T-cell (primary cell): ENCODE measurements at places on chromosomes 7 and 10. TPM values are rescaled to one million over a fixed set of nuclear protein-coding genes. Genes with fewer than 3 reads are reported as not detected.
A peak's percentile ranks its signal among the peaks of the same experiment; 100 is the strongest.

- no peak overlapping the region for H3K4me3 ChIP-seq
- DNase-seq, result no peak
- H3K36me3 ChIP-seq, result no peaks in the 10 kb centered on the region
- H3K27me3 ChIP-seq, result no peaks in the 10 kb centered on the region
- no peak overlapping the region for H3K27ac ChIP-seq
These were observed 83.2 kb upstream of the BAIAP2L1 start for GRCh38 chr7:98483964-98484545.

Gene NPY
- total RNA-seq, result not detected

DNA sequence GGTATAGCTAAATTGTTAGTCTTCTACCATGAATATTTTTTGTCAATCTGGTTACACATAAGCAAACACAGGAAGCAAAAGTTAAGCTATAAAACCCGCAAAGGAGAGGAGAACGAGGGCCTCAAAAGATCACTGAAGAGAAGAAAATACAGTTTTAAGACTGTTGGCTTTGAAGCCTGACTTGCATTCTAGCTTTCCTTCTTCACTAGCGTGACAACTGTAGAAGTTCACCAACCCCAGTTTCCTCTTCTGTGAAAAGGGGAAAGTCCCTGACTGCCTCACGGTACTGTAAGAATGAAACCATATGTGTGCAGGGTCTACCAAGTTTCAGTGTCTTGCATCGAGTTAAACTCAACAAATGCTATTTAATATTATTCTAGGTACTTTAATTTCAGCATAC lies 7.5 kb upstream of the LRRN3 start:
- H3K27ac ChIP-seq, result peak overlapping the region; percentile 62
- H3K36me3 ChIP-seq, result no peaks in the 10 kb centered on the region
- H3K4me1 ChIP-seq, result peaks cover 15% of the 10 kb centered on the region
- no peak overlapping the region for H3K4me3 ChIP-seq
- no peaks in the 10 kb centered on the region for H3K27me3 ChIP-seq
- DNase-seq, result peak; percentile 74

- peaks cover 49% of the 10 kb centered on the region for H3K27me3 ChIP-seq
These were observed 7.1 kb downstream of the CHAT start for GRCh38 chr10:49620841-49621378.

DNA sequence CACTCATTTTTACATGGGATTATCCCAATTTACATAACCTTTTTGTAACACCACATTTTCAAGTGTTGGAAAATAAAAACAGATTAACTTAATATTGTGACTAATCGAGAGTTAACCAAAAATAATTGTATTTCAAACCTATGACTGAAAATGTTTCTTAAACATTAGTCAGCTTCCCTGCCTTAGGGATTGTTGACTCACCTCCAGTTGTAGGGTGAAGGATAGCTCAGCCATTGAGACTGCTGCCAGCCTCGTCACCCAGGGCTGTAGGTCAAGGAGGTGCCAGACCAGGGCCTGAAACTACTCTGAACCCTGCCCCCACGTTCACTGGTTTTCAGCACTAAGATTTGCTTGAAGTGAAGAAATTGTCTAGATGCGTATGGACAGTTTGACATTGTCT lies 351.2 kb downstream of the GFRA1 start:
- H3K27me3 ChIP-seq, result no peaks in the 10 kb centered on the region
- H3K4me1 ChIP-seq, result no peaks in the 10 kb centered on the region
- DNase-seq, result no peak

- H3K4me1 ChIP-seq, result no peaks in the 10 kb centered on the region
- DNase-seq, result no peak
- no peaks in the 10 kb centered on the region for H3K27me3 ChIP-seq
These were observed 23.1 kb downstream of the RPA3 start for GRCh38 chr7:7695111-7695817.

- no peaks in the 10 kb centered on the region for H3K27me3 ChIP-seq
- no peak overlapping the region for H3K27ac ChIP-seq
These were observed 598.3 kb downstream of the SUGCT start for GRCh38 chr7:40733114-40733513.

Gene SH2B2
- 5.0 TPM for total RNA-seq

Gene EBLN1
- not detected for total RNA-seq

DNA sequence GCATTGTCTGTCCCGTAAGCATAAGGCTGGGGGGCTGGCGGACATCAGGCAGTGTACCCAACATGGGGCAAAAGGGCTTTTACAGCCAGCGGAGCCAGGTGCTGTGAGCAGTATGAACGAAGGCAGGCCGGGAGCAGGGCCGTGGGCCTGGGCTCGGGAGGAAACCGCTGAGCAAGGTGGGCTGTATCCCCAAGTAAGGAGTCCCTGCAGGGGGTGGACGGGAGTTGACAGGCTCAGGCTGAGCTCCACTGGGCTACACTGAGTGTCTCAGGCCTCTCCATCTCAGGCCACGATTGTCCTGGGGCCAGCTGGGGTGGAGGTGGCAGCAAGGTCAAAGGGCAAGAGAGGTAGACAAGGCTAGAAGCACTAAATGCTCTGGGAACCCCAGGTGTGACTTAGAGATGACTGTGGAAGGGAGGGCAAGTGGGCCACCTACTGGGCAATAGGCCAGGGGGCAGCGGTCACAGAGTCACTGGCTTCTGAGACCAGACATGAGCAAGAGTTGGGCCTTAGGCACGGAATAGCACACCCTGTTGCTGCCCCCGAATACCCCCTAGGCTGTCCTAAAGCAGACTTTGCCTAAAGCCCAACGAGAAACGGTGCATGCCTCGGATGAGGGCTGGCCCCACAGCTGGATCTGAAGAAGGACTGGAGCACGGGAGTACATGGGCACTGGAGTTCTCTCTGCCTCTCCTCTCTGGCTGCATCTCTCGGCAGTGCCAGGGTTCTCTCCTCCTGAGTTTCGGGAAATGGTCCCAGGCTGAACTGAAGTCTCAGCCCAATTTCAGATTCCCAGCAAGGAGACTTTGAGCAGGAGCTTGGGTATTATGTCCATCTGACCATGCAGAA lies 10.8 kb upstream of the RAMP3 start:
- H3K4me3 ChIP-seq, result no peak overlapping the region
- H3K36me3 ChIP-seq, result no peaks in the 10 kb centered on the region
- H3K4me1 ChIP-seq, result no peaks in the 10 kb centered on the region
- H3K27ac ChIP-seq, result no peak overlapping the region
- peaks cover 52% of the 10 kb centered on the region for H3K27me3 ChIP-seq
- DNase-seq, result no peak

DNA sequence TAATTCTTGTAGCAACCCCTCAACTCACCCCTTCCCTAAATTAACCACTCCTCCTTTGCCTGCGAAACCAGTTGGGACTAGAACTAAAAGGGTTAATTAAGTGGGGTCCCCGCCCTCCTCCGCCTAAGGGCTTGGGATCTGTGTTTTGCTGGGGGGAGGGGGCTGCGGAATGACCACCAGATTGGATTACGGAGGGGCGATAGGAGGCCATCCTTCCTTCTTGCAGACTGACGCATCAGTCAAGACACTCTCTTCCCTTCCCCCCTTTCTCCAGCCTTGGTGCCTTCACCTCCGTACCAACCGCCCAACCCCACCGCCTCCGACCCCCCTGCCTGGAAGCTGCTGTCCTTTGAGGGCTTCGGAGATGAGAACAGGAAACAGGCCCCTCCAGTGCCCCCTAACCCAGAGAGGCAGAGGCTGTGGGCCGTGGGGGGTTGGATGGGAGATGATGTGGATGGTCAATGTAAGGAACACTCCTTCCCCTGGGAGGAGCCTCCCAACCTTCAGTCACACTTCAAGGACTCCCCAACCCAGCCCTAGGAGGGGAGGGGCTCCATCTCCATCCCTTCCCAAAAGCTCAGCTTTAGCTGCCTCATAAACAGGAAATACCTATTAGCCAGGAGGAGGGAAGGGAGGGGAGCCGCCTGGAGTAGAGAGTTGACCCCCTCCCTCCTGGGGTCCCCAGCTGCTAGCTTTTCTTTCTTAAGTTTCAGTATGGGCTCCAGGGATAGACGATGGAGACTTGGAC lies 997 bp upstream of the LDB1 start:
- H3K36me3 ChIP-seq, result no peaks in the 10 kb centered on the region
- H3K27ac ChIP-seq, result peak overlapping the region; percentile 91
- peak overlapping the region; percentile 94 for H3K4me3 ChIP-seq
- H3K4me1 ChIP-seq, result peaks cover 25% of the 10 kb centered on the region
- no peak for DNase-seq

- no peak overlapping the region for H3K4me3 ChIP-seq
- H3K36me3 ChIP-seq, result no peaks in the 10 kb centered on the region
- no peak for DNase-seq
- H3K27ac ChIP-seq, result no peak overlapping the region
These were observed 41.6 kb upstream of the CTBP2 start for GRCh38 chr10:125201791-125202622.

DNA sequence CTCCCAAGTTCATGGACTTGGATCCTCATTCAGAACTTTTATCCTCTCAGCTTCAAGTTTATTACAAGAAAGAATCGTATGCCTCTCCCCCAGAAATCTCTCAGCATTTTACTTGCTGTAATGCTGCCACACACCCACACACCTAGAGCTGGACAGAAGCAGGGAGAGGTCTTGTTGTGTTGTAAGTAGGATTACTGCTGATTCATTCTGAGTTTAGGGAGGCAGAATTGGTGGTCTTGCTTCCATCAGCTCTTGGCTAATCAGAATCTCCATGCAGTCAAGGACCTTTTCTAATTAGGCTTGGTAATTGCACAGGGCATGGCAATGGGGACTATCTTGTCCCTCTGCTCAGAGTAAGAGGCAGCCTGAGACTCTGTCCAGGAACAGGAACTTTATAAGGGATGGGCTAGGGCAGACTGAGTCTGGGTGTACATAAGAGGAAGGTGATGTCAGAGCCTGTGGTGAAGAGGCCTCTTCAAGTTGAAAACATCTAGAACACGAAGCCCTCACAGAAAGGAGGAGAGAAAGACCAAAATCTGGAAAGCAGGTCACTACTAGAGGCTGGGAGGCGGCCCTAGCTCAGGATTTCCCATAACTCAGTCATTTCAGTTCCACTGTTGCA lies 7.0 kb upstream of the PTPRE start:
- H3K27me3 ChIP-seq, result no peaks in the 10 kb centered on the region
- no peaks in the 10 kb centered on the region for H3K4me1 ChIP-seq
- H3K4me3 ChIP-seq, result no peak overlapping the region
- DNase-seq, result no peak

DNA sequence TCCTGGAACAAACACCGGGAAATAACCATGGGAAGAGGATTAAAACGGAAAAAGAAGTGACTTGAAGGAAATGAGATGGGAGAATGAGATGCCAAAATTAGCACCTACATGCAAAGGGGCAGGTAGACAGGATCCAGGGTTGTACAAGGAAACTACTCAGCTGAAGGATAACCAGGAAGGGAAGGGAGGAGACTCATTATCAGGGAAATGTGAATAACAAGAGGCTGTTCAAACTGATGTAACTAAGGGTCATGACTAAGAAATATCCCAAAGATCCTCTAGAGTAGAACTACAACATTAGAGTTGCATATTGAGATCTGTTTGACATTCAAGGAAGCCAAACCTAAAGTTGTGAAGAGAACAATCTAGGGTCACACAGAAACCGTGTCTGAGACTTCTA lies 166.2 kb upstream of the SP8 start:
- no peaks in the 10 kb centered on the region for H3K36me3 ChIP-seq
- no peaks in the 10 kb centered on the region for H3K27me3 ChIP-seq
- no peak overlapping the region for H3K4me3 ChIP-seq
- no peak overlapping the region for H3K27ac ChIP-seq
- DNase-seq, result no peak
- no peaks in the 10 kb centered on the region for H3K4me1 ChIP-seq

- no peak for DNase-seq
- H3K4me3 ChIP-seq, result no peak overlapping the region
- H3K36me3 ChIP-seq, result no peaks in the 10 kb centered on the region
These were observed 491.7 kb downstream of the ARL4A start for GRCh38 chr7:13179011-13179582.

DNA sequence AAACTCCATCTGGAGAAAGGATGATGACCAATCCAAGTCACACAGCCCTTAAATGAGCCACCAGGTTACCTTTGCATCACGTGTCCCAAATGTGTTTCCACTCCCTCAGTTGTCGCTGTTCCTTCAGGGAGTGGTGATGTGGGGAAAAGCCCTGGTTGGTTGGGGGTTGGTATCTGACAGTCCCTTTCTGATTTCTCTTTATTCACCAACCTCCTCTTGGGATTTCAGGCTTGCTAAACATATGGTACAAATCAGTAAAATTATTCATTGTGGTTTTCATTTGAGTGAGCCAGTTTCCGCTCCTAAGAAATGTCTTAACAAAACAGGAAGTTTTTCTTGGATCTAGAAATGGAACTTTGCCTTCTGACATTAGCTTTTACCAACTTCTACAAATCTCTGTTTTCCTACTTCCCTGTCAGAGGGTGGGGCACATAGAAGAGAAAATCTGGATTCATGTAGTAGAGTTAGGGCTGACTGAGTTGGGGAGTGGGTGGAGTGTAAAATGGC lies 40.0 kb upstream of the KMT2E start:
- H3K27ac ChIP-seq, result no peak overlapping the region
- H3K27me3 ChIP-seq, result no peaks in the 10 kb centered on the region
- no peak for DNase-seq
- H3K4me3 ChIP-seq, result no peak overlapping the region
- H3K36me3 ChIP-seq, result no peaks in the 10 kb centered on the region

GRCh38 chr10:61195211-61195610 lies 251.2 kb upstream of the RHOBTB1 start:
- no peak overlapping the region for H3K27ac ChIP-seq
- no peak overlapping the region for H3K4me3 ChIP-seq
- no peak for DNase-seq
- H3K4me1 ChIP-seq, result no peaks in the 10 kb centered on the region
- H3K27me3 ChIP-seq, result peaks cover 3% of the 10 kb centered on the region

Gene PTF1A
- total RNA-seq, result not detected

- H3K27ac ChIP-seq, result no peak overlapping the region
- no peak for DNase-seq
- H3K27me3 ChIP-seq, result no peaks in the 10 kb centered on the region
These were observed 230.4 kb upstream of the BMPER start for GRCh38 chr7:33674804-33675411.

DNA sequence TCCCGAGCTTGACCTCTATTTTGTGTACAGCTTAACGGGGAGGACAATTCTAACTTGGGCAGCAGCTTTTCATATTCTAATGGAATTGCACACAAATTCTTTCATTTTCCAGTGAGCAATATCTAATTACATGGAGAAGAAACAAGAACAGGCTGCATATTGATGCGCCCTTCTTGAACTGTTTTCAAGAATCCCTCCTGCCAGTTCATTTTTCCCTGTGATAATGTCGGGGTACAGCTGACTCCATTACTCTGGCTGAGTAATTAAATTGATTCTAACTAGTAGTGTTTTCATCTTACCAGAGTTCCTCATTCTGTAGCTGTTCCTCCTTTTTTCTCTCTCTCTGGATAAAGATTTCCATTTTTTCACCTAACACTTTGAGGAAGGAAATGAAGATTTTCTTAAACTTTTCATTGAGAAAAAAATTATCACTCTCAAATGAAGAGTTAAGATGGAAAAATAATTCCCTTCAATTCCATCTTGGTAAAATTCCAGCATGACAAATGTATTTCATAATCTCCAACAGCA lies 190.9 kb downstream of the FANK1 start:
- H3K4me1 ChIP-seq, result no peaks in the 10 kb centered on the region
- H3K27ac ChIP-seq, result no peak overlapping the region
- no peak overlapping the region for H3K4me3 ChIP-seq
- DNase-seq, result no peak
- H3K27me3 ChIP-seq, result no peaks in the 10 kb centered on the region

- DNase-seq, result no peak
- no peak overlapping the region for H3K4me3 ChIP-seq
- no peaks in the 10 kb centered on the region for H3K36me3 ChIP-seq
- no peaks in the 10 kb centered on the region for H3K4me1 ChIP-seq
- H3K27me3 ChIP-seq, result no peaks in the 10 kb centered on the region
- H3K27ac ChIP-seq, result no peak overlapping the region
These were observed 162.5 kb downstream of the SNX10 start for GRCh38 chr7:26454180-26454579.

Gene XRCC2
- 0.86 TPM for total RNA-seq

Gene NKX1-2
- not detected for total RNA-seq

Gene PRSS2
- 64.6 TPM for total RNA-seq
